B cell (primary cell): ENCODE measurements at places on chromosomes 13 and 19.

DNA sequence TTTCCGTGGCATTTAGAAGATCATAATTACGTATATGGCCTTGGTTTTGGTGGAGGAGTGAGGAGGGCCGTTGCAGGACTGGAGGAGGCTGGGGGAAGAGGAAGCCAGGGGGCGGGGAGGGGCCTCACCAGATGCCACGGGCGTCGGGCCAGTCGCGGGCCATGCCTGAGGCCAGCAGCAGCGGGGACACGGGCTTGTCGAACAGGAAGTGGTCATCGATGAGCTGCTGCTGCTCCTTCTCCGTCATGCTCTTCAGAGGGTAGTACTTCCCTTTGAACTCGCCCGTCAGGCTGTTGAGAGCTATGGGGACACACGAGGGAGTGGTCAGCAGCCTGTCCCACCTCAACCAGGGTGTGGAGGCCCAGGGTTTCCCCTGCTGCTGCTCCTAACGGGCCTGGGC lies 11.1 kb downstream of the CKM start:
- H3K36me3 ChIP-seq = no peaks in the 10 kb centered on the region
- no peaks in the 10 kb centered on the region for H3K27me3 ChIP-seq
- no peak for DNase-seq
- no peak overlapping the region for H3K27ac ChIP-seq

DNA sequence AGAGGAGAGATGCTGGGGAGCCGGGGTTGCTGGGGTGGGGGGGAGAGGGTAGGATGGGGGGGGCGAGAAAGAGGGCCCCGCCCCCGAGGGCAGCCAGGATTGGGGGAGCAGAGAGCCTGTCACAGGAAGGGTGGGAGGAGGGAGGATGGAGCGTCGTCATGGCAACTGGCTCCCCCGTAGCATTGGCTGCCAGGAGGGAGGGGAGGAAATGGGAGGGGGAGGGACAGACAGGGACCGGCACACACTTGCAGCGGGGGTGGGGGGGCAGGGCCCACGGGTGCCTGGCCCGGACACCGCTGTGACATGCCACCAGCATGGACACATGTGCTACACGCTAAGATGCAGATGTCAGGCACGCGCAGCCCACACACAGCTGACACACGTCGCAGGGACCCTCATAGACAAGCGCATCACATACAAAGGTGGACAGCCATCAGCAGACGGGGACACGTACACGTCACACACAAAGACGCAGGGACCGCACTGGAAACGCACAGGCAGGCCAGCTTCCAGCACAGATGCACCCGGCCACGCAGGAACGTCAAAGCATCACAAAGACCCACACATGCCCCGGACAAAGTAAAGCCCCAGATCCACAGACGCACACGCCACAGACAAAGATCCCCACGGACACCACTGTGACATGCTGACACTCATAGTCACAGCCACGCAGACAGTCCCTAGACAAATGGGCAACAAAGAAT lies at the start of gene LMTK3:
Gene LMTK3, minus strand, starts transcription at position 36 of the 704 bp plus-strand sequence. CDS start 259 bp downstream, outside the sequence.
- H3K27ac ChIP-seq = no peak within 1 kb of the TSS
- H3K4me3 ChIP-seq = no peak within 1 kb of the TSS
- no peaks in the 10 kb centered on the region for H3K36me3 ChIP-seq
- peak; percentile 72 for DNase-seq
- peaks cover 37% of the 10 kb centered on the region for H3K27me3 ChIP-seq

DNA sequence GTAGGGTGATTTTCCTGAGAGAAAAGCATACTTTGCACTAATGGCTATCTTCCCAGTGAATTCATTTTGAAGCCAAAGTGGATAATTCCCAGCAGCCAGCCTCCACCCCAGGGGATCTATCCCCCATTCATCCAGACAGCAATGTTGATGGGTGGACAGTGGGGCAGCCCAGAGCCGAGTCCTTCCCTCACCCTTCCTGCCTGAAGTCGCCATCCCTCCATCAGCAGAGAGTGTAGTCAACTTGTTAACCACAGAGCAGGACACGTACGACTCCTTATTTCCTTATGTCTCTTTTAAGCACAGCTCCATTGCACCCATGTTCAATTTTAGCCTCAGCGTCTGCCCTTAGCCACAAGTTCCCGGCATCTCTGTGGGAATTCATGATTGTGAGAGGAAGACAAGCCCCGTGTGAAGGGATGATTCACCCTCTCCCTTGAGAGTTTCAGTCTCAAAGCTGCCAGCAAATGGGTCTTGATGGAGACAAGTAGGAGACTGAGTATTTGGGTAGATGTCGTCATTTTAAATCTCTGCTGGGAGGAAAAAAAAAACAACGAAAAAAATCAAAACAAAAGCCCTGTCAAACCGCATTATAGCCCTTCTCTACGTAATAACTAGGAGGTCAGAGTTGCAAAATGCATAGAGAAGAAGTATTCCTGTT lies 58.3 kb upstream of the MEDAG start:
- H3K4me1 ChIP-seq = no peaks in the 10 kb centered on the region
- H3K36me3 ChIP-seq = no peaks in the 10 kb centered on the region
- H3K27me3 ChIP-seq = no peaks in the 10 kb centered on the region
- H3K27ac ChIP-seq = no peak overlapping the region

DNA sequence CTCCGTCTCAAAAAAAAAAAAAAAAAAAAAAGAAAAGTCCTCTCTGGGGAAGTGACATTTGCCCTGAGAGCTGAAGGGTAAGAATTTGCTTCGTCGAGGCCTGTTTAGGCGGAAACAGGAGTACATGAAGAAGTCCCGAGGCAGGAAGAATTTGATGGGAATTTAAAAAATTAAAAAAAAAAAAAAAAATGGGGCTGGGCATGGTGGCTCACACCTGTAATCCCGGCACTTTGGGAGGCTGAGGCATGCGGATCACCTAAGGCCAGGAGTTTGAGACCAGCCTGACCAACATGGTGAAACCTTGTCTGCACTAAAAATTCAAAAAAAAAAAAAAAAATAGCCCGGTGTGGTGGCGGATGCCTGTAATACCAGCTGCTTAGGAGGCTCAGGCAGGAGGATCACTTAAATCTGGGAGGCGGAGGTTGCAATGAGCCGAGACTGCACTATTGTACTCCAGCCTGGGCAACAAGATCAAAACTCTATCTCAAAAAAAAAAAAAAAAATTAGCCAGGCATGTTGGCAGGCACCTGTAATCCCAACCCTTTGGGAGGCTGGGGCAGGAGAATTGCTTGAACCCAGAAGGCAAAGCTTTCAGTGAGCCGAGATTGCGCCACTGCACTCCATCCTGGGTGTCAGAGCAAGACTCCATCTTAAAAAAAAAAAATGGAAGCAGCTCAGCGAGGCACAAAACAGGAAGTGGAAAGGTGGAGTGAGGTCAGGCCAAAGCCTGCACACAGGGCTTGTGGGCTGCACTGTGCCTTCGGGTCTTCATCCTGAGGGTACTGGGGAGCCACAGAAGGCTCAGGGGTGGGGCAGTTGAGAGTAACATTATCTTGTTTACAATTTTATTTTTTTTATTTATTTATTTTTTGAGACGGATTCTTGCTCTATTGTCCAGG lies 4.9 kb downstream of the BAX start:
- no peak overlapping the region for H3K27ac ChIP-seq
- peaks cover 34% of the 10 kb centered on the region for H3K4me1 ChIP-seq
- H3K4me3 ChIP-seq = no peak overlapping the region
- peaks cover 1% of the 10 kb centered on the region for H3K36me3 ChIP-seq
- DNase-seq = no peak

DNA sequence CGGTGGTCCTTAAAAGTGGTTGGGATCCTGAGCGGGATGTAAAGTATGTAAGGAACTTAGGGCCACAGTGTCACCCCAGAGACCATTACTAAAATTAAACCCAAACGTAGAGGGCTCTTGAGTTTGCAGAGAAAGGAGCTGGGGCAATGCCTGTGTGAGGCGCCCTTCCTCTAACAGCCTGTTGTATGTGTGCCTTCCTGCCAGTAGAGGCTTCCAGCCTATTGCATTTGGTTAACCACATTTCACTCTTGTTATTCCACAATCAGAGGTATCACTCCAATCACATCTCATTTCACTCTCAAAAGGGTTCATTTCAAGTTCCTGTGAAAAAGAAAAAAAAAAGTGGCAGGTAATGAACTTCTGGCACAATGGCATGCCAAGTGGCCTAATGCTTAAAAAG lies 29.4 kb downstream of the DIAPH3 start:
- no peak overlapping the region for H3K27ac ChIP-seq
- H3K4me3 ChIP-seq = no peak overlapping the region
- no peak for DNase-seq

DNA sequence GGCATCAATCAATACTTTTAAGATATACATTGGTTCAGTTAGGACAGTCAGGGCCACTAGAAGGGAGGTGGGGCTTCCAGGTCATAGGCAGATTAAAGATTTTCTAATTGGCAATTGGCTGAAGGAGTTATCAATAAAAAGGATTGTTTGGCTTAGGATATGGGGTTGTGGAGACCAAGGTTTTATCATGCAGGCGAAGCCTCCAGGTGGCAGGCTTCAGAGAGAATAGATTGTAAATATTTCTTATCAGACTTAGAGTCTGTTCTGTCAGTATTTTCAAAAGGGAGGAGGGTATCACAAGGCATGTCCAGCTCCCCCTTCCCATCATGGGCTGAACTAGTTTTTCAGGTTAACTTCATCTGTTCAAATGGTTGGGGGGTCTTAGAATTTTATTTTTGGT lies 77.4 kb upstream of the FARP1 start:
- no peak for DNase-seq
- no peak overlapping the region for H3K27ac ChIP-seq
- H3K4me1 ChIP-seq = no peaks in the 10 kb centered on the region
- H3K4me3 ChIP-seq = no peak overlapping the region
- H3K27me3 ChIP-seq = no peaks in the 10 kb centered on the region

DNA sequence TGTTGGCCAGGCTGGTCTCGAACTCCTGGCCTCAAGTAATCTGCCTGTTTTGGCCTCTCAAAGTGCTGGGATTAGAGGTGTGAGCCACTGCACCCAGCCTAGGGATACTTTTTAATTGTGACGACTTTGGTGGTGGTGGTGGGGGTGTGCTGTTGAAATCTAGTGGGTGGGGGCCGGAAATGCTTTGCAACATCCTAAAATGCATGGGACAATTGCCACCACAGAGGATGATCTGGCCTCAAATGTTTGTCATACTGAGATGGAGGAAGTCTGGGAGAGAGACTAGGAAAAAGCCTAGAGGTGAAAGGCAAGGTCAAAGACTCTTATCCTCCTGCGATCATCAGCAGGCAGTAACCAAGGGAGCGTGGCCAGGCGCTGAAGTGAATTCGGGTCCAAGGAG lies 1.4 kb downstream of the NWD1 start:
- no peak overlapping the region for H3K4me3 ChIP-seq
- H3K36me3 ChIP-seq = no peaks in the 10 kb centered on the region
- peaks cover 29% of the 10 kb centered on the region for H3K4me1 ChIP-seq
- DNase-seq = no peak
- no peaks in the 10 kb centered on the region for H3K27me3 ChIP-seq
- H3K27ac ChIP-seq = no peak overlapping the region

- H3K36me3 ChIP-seq = peaks cover 11% of the 10 kb centered on the region
- peak overlapping the region; percentile 94 for H3K27ac ChIP-seq
- peaks cover 21% of the 10 kb centered on the region for H3K4me1 ChIP-seq
- DNase-seq = peak; percentile 92
- H3K27me3 ChIP-seq = no peaks in the 10 kb centered on the region
Observed at GRCh38 chr13:52455677-52456041, 381 bp downstream of the CKAP2 start.
